ENCODE measurements at places on chromosomes 1 and 21. TPM values are rescaled to one million over a fixed set of nuclear protein-coding genes. Genes with fewer than 3 reads are reported as not detected.

DNA sequence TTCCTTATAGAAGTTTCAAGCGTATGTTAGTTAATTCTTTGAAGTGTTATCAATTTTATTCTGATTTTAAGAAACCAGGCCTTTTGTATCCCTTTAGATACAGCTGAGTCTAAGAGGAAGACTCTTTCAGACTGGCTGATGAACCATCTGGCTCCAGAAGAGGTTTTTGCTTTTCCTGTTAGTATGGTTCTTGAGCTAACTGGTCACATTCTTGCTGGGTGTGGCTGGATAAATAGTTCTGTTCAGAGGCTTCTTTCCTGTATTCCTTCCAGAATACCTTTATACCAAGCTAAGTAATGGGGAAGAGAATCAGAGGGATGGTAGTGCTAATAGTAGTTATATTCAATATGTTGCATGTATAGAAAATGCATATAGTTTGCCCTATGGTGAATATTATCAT lies 12.4 kb downstream of the HS2ST1 start:
- no peak overlapping the region for H3K4me3 ChIP-seq
- no peak overlapping the region for H3K27ac ChIP-seq
- H3K4me1 ChIP-seq: no peaks in the 10 kb centered on the region
- DNase-seq: no peak
- H3K27me3 ChIP-seq: no peaks in the 10 kb centered on the region

DNA sequence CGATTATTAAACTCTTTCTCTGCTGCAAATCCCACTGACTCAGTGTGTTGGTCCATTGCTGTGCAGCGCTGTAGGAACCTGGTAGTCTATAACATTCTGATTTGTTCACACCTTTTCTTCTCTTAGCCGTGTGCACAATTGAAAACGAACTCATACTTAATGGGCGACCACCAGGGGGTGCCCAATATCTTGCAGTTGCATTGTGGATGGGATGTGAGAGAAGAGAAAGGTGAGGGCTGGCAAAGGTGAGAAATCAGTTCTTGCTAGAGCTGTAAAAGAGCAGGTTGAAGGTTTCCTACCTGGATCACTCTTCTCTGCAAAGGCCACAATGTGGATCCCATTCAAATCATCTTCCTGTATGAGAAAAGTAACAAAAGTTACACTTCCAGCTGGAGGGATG lies 51.0 kb downstream of the CASQ2 start:
- no peak overlapping the region for H3K4me3 ChIP-seq
- DNase-seq: no peak
- H3K27me3 ChIP-seq: no peaks in the 10 kb centered on the region

Gene PCBP3
- total RNA-seq: 3.8 TPM

Gene APCS
- total RNA-seq: not detected

- H3K4me1 ChIP-seq: no peaks in the 10 kb centered on the region
- no peaks in the 10 kb centered on the region for H3K27me3 ChIP-seq
- H3K4me3 ChIP-seq: no peak overlapping the region
- H3K36me3 ChIP-seq: no peaks in the 10 kb centered on the region
- DNase-seq: no peak
Measured at GRCh38 chr1:64584479-64584878, 114.5 kb downstream of the CACHD1 start.

DNA sequence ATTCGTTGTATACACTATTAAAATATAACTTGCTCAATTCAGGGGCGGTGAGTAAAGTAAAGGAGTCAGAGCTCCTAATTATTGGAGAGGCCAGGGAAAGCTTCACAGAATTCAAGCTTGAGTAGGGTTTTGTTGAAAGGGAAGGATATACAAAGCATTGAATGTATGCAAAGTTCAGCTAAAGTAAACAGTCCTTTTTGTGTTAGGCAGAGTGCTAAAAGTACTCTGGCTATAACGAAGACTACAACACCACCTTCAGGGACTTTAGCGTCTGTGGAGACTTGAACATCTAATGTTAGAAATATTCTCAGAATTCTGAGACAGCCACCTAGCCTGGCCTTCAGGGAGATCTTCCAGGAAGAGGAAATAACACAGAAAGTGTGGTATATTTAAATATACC lies 1.1 kb downstream of the FALEC start:
- no peak overlapping the region for H3K27ac ChIP-seq
- no peaks in the 10 kb centered on the region for H3K27me3 ChIP-seq
- H3K4me1 ChIP-seq: peaks cover 8% of the 10 kb centered on the region
- H3K36me3 ChIP-seq: no peaks in the 10 kb centered on the region
- DNase-seq: no peak

- peak overlapping the region; percentile 91 for H3K27ac ChIP-seq
- DNase-seq: peak; percentile 81
- H3K4me3 ChIP-seq: peak overlapping the region; percentile 93
- H3K4me1 ChIP-seq: peaks cover 16% of the 10 kb centered on the region
Measured at GRCh38 chr1:184753608-184754475, 816 bp downstream of the EDEM3 start.

- H3K36me3 ChIP-seq: no peaks in the 10 kb centered on the region
- no peaks in the 10 kb centered on the region for H3K4me1 ChIP-seq
- H3K4me3 ChIP-seq: no peak overlapping the region
- DNase-seq: no peak
Measured at GRCh38 chr21:34706337-34706736, 37.5 kb downstream of the CLIC6 start.

Gene QSOX1
- 275 TPM for total RNA-seq

GRCh38 chr1:65026235-65026634 lies 59.9 kb upstream of the JAK1 start:
- H3K36me3 ChIP-seq: no peaks in the 10 kb centered on the region
- no peaks in the 10 kb centered on the region for H3K27me3 ChIP-seq
- peaks cover 15% of the 10 kb centered on the region for H3K4me1 ChIP-seq

GRCh38 chr21:34364921-34365320 lies 1.1 kb downstream of the KCNE2 start:
- H3K36me3 ChIP-seq: no peaks in the 10 kb centered on the region
- no peaks in the 10 kb centered on the region for H3K27me3 ChIP-seq
- H3K27ac ChIP-seq: no peak overlapping the region
- H3K4me3 ChIP-seq: no peak overlapping the region
- DNase-seq: no peak

DNA sequence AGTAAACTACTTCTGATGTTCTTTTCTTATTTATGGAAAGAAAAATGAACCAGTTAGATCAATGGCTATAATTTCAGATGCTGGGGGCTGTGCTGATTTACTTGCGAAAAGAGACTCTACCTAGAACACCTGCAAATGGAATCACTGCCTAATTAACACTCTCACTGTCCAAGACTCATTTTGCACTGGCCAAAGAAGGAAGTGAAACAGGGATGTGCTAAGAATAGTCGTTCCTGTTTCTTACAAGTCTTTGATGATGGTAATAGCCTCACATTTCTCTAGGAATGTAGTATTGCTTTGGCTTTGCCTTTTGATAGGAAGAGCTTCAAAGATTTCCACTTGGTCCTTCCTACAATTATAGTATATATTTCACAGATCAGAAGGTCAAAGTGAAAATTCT lies 12.7 kb upstream of the TSNAX start:
- H3K4me1 ChIP-seq: peaks cover 3% of the 10 kb centered on the region
- no peak overlapping the region for H3K4me3 ChIP-seq
- no peaks in the 10 kb centered on the region for H3K36me3 ChIP-seq
- no peak for DNase-seq

Gene STYXL2
- 0.17 TPM for total RNA-seq

DNA sequence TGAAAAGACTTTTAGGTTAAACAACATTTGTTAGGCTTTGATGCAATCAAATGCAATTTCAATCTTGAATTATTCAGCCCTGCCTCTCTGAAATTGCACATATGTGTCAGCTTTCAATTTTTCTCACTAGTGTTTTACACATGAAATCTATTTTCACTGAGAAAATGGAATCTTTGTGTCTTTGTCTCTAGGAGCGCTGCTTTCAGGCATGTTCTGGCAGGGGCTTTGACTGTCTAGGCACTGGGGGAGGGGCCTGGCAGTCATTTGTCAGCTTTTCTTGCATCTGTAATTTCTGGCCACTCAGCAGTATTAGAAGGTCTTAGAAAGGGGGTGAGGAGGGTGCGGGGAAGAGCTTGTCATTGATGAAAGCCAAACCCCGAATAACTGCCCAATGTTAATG lies 264.4 kb downstream of the PTPRC start:
- H3K4me1 ChIP-seq: peaks cover 11% of the 10 kb centered on the region
- H3K27ac ChIP-seq: no peak overlapping the region
- no peaks in the 10 kb centered on the region for H3K27me3 ChIP-seq

DNA sequence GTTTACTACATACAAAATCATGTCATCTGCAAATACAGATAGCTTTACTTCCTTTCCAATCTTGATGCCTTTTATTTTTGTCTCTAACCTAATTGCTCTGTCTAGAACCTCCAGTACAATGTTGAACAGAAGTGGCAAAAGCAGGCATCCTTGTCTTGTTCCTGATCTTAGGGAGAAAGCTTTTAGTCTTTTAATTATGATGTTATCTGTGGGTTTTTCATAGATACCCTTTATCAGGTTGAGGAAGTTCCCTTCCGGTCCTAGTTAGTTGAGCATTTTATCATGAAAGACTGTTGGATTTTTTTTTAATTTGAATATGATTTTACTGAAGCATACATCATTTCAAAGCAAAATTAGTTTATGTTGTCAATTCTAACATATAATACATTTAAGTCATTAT lies 45.7 kb upstream of the DISC1 start:
- H3K27ac ChIP-seq: no peak overlapping the region
- no peak overlapping the region for H3K4me3 ChIP-seq
- H3K36me3 ChIP-seq: no peaks in the 10 kb centered on the region
- DNase-seq: no peak
- no peaks in the 10 kb centered on the region for H3K4me1 ChIP-seq
- H3K27me3 ChIP-seq: no peaks in the 10 kb centered on the region

Gene LBR
- total RNA-seq: 55.2 TPM

- H3K27ac ChIP-seq: no peak overlapping the region
- no peaks in the 10 kb centered on the region for H3K36me3 ChIP-seq
Measured at GRCh38 chr1:41963636-41964035, 44.9 kb upstream of the HIVEP3 start.

GRCh38 chr1:24391882-24392603 lies 21.5 kb downstream of the STPG1 start:
- peak overlapping the region; percentile 79 for H3K27ac ChIP-seq
- peak overlapping the region; percentile 24 for H3K4me3 ChIP-seq
- DNase-seq: peak; percentile 76
- H3K27me3 ChIP-seq: no peaks in the 10 kb centered on the region
- peaks cover 14% of the 10 kb centered on the region for H3K4me1 ChIP-seq

Gene ZC3H11A
- 84.5 TPM for total RNA-seq

DNA sequence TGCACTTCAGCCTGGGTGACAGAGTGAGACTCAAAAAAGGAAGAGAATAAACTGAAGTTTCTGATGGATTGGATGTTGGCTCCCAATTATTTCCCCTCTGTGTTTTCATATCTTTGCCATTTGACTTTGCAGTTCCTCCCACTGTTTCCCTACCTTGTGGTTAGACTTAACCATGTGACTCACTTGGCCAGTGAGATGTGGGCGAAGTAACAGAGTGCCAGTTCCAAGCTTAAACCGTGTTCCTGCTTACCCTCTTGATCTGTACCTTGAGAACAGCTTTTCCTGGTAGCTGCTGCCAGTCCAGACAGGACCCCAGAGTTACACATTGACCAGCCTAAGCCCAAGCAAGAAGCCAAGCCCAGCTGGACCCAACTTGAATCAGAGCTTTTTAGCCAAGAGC lies 323.4 kb downstream of the LTN1 start:
- H3K27ac ChIP-seq: no peak overlapping the region
- H3K36me3 ChIP-seq: no peaks in the 10 kb centered on the region
- no peak for DNase-seq

Gene KRTAP12-1
- total RNA-seq: not detected

Gene CRABP2
- 1.4 TPM for total RNA-seq

Gene RIMS3
- 4.7 TPM for total RNA-seq

Gene TTLL10
- total RNA-seq: not detected

Gene RPS6KA1
- 124 TPM for total RNA-seq

Gene DESI2
- 53.1 TPM for total RNA-seq

DNA sequence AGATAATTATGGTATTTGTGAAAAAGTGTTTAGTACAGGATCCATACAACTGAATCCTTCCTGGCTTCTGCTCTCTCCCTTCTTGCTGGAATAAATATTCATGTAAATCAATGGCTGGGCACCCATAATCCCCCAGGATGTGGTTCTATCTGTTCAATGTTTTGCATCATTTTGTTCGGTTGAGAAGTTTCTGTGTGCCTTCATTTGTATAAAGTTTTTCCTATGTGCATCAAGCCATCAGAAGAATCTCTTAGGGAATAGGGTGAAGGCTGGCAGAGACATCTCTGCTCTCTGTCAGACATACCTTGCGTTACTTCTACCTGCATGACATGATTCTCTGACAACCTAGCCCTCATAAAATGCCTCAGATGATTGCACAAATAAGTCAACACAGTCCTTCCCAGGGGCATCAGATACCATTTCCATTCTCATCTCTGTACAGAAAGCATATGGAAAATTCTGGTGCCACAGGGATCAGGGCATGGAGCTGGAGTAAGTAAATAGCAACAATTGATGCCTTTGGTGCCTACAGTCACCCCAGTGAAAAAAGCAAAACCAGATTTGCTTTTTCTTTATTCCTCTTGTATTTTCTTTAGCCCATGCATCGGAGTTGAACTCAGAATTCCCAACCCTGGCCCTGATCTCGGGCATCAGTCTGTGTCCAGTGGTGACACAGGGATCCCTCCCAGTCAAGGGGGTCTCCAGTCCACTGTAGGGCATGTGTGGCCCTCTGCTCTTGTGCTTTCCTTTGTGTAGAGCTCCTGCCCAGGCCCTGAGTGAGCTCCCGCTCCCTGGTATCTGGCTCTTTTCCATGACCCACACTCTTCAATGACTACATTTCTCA lies 39.7 kb upstream of the ATP1A1 start:
- H3K36me3 ChIP-seq: no peaks in the 10 kb centered on the region
- DNase-seq: no peak
- no peaks in the 10 kb centered on the region for H3K27me3 ChIP-seq
- peaks cover 5% of the 10 kb centered on the region for H3K4me1 ChIP-seq

DNA sequence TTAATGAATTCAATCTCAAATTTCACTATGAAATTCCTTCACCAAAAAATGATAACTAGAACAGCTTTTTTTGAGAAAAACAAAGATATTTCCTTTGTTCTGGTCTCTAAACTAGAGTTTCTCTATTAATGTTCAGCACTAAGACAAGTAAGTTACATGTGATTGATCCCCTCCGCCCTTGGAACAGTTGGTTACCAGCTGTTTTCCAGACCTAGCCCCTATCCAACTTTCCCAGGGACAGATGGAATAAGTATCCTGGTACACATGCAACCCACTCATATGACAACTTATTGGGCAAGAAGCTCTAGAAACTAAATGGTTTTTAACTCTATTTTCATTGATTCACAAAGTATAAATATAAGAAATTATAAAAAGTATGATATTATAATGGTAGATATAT lies 140.4 kb downstream of the COP1 start:
- no peak overlapping the region for H3K4me3 ChIP-seq
- H3K27ac ChIP-seq: no peak overlapping the region
- H3K27me3 ChIP-seq: no peaks in the 10 kb centered on the region
- no peaks in the 10 kb centered on the region for H3K4me1 ChIP-seq
- no peak for DNase-seq
- peaks cover 8% of the 10 kb centered on the region for H3K36me3 ChIP-seq

- no peaks in the 10 kb centered on the region for H3K27me3 ChIP-seq
- H3K4me3 ChIP-seq: no peak overlapping the region
- no peaks in the 10 kb centered on the region for H3K4me1 ChIP-seq
- H3K36me3 ChIP-seq: no peaks in the 10 kb centered on the region
- H3K27ac ChIP-seq: no peak overlapping the region
- no peak for DNase-seq
Measured at GRCh38 chr1:106954661-106955229, 101.7 kb upstream of the PRMT6 start.

GRCh38 chr1:186429017-186429416 lies 31.9 kb downstream of the PDC start:
- no peaks in the 10 kb centered on the region for H3K36me3 ChIP-seq
- H3K4me3 ChIP-seq: no peak overlapping the region
- H3K27me3 ChIP-seq: no peaks in the 10 kb centered on the region
- H3K27ac ChIP-seq: no peak overlapping the region
- H3K4me1 ChIP-seq: no peaks in the 10 kb centered on the region
